Stimulated activated naive CD8-positive, alpha-beta T cell treated with anti-CD3 and anti-CD28 coated beads, Interleukin-15, Interleukin-2, amounts not matched to agents 100 U/mL and 50 U/mL, for 24 hours (primary cell): ENCODE measurements at places on chromosomes 4 and X.

DNA sequence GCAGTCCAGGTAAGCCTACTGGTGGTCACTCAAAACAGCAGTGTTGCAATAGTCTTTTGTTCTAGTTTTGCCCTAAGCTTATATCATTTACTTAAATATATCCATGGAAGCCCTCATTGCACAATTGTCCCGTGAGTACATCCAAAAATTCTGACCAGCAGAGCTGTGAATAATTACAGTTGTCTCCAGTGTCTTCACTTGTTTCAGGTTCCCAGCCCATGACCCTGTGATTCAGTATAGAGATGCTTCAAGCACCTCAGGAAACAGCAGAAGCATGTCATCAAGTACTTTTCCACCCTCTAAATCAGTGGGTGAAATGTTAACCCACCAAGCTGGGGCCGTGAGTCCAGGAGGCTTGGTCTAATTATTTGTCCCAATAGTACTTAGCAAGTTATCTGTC, 214.9 kb upstream of the RPS6KA3 start:
- no peak for DNase-seq

- DNase-seq: no peak
These were observed 18.8 kb upstream of the RPL34 start for GRCh38 chr4:108601532-108601931.

- DNase-seq: no peak
These were observed 13.3 kb upstream of the MID1 start for GRCh38 chrX:10633722-10634121.

DNA sequence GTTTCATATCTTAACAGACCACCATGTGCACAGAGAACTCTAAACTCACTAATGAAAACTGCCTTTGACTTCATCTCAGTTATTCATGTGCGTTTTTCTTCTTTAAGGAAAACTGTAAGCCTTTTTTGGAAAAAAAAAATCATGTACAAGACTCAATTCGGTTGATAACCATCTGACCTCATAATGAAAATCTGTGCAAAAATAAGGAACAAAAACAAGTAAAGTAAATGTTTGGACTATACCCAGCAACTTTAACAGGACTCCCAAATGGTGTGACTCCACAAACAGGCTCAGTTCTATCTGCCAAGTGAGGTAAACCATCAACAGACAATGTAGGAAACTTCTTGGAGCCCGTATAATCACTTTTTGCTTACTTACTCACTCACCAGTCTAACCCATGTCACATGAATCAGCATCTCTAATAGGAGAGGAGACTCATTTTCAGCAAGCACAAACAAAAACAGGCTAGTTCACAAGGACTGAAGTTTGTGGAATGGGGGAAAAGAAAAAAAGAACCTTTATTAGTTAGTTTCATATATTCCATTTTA, 9.3 kb downstream of the APOO start:
- no peak for DNase-seq

DNA sequence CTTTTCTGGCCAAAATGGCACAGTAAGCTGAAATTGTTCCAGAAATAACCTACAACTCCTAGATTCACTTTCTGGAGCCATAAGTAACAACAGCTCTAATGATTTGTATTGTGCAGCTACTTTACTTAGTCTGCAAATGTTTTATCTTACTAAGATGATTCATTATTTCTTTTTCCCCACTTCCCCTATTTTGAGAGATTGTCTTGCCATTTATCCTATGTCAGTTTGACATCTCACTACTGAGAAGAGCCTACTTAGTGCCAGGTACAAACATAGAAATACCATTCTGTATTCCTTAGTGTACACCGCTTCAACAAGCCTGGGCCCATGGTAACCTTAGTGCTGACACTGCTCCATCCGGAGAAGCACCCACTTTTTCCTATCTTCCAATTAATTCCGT, 13.8 kb upstream of the STK26 start:
- DNase-seq: no peak

GRCh38 chrX:40166582-40166981, 68.8 kb upstream of the BCOR start:
- DNase-seq: no peak

- DNase-seq: no peak
These were observed 7.2 kb downstream of the MRFAP1 start for GRCh38 chr4:6647582-6648230.
